ENCODE measurements at places on chromosomes 5 and 9.

- no peak for ATAC-seq
Observed at GRCh38 chr9:91790917-91791316, 159.1 kb downstream of the ROR2 start.

DNA sequence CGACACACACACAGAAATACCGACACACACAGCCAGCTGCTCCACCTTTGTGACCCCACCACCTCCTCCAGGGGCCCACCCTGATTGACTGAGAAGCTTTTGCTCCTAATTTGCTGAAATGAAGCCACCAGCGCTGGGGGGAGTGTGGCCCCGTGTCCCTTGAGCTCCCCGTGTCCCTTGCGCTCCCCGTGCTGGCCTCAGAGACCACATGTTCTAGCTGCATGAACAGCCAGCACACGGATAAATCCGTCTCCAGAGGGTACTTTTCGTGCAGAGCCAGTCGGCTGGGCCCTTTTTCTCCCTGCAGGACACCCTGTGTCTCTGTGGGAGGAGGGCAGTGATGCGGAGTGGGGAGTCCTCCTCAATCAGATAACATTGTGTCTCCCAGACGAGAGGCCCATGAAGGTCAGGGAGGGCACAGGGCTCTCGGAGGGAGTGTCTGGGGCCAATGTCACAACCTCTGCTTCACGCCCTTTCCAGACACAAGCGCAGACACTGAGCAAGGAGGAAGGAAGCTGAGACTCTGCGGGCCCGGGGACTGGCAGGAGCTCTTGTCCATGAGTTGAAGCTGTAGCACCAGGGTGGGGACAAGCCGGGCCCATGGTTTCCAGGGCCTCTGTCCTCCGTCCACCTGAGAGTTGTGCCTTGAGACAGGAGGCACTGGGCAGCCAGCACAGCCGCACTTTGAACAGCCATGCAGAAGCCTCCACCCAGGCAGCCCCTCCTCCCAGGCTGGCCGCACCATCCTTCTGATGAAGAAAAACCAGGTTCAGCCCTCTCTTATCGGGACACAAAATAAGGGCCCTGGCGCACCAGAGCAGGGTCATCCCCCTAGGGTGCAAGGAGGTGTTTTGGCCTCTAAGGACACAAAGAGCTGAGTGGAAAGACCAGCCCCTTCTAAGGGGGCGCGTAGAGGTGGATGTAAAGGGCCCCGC, 36.4 kb upstream of the SLC6A19 start:
- no peak for ATAC-seq

GRCh38 chr5:33601881-33602280, 161.1 kb downstream of the TARS1 start:
- no peak for ATAC-seq

- ATAC-seq: no peak
Observed at GRCh38 chr5:891117-891836, 1.3 kb downstream of the BRD9 start.

GRCh38 chr9:81772144-81772543, 82.8 kb upstream of the TLE1 start:
- no peak for ATAC-seq

DNA sequence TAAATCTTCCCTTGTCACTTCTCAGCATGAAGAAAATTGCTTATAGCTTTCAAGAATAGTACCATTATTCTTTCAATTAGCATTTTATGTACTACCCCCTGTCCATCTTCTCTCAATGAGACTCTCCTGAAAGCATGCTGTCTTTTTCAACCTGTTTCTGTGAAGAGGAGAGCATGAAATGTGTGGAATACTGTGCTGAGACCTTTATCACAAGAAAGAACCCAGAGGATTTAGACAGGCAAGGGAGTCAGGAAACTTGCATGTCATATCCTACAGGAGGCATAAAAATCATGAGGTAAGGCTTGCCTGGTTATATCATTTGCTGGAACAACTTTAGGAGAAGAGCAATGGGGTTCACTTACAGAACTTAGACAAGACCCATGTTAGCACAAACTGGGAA, 56.7 kb upstream of the LPAR1 start:
- ATAC-seq: no peak
